ENCODE measurements at places on chromosomes 5 and 9.

- no peak for DNase-seq
Observed at GRCh38 chr5:73735032-73735734, 109.2 kb downstream of the ARHGEF28 start.

DNA sequence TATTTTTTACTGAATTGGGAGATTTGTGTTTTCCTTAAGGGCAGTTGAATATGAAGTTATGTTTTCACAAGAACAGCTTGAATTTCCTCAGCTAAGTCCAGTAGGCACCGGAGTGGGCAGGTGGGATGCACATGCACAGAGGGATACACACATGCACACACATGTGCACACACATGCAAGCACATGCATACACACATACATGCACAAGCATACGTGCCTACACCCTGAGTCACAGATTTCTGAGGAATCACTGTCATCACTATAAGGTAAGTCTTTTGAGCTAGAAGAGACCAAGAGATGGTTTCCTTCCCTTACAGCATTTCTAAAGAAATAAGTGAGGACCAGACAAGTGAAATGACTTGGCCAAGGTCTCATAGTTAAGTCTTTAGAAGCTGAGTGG lies 8.7 kb downstream of the ENTREP1 start:
- no peak for DNase-seq

- DNase-seq: peak; percentile 57
Observed at GRCh38 chr9:93909242-93909616, 45.9 kb downstream of the BARX1 start.

DNA sequence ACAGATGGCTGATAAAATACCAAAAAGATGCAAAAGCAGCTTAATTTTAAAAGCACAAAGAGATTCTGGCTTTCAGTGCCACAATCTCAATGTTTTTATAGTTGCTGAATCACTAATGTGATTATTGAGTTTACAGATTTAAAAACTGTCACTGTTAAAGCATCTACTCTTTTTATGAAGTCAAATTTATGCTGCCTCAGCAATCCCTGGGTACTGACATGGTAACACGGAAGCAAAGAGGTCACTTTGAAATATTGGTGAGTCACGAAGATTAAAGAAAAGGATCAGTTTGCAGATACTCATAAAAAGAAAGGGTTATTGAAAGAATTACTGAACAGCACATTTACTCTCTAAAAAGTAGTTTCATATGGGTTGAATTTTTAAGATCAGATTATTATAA lies 39.7 kb upstream of the HMGCS1 start:
- DNase-seq: no peak

GRCh38 chr5:151255621-151256286 lies 2.8 kb downstream of the GM2A start:
- no peak for DNase-seq

DNA sequence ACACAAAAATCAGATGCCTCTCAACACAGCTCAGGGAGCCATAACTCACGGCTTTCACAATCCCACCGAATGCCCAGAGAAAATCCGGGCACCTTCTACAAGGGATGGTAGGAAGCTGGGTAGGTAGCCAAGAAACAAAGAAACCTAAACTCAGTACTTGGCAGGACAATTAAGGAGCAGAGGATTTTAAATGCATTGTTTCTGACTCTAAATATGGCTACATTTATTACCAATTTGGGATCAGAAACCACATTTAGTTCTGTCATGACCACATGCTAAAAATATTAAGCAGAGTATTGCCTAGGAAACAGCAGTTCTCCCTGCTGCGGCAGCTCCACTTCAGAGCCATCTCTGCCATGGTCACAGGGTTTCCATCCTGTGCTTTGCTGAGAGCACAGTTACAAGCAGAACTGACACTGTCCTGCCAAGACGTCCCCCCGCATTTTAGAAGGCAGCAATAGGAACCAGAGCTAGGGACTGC lies 57.5 kb downstream of the SIL1 start:
- no peak for DNase-seq

DNA sequence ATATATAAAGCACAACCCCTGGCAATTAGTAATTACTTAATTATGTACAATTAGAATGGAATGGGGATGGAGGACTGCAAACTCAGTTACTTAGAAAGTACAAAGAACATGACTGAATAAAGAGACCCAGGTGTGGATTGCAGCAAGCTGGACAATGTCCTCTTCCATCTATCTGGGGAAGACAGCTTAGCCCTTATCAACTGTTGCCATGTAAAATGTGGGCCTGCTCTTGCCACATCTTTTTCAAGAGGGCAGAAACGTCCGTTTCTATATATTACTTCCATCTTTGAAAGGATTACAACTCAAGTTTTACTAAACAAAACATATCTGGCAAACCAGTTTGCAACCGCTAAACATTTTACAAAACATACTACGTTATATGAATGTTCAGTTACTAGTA lies 26.2 kb downstream of the GOLPH3 start:
- DNase-seq: no peak

- no peak for DNase-seq
Observed at GRCh38 chr9:107390778-107391177, 98.8 kb downstream of the KLF4 start.

GRCh38 chr5:158635565-158635964 lies 464.2 kb downstream of the EBF1 start:
- DNase-seq: no peak

DNA sequence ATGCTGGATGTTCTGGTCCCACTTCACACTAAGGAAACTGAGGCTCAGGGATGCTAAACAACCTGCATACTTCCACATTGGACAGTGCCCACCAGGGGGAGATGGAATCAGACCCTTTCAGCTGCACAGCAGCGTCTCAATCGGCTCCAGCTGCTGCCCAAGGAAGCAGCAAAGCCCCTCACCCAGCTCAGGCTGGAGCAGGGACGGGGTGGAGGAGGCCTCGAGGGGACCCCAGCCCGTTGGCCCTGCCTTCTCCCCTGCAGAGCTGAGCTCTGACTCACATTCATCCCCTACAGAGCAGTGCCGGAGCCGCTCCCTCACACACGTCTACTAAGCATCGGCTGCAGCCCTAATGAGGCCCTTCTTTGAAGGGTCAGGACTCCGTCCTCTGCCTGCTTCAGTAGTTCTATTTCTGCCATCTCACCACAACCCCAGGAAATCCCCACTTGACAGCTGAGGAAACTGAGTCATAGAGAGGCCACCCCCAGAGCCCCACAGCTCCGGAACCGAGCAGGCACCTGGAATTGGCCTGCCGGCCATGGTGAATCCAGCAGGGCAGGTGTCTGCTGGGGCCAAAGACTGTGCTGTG lies 21.5 kb upstream of the SUSD3 start:
- no peak for DNase-seq

DNA sequence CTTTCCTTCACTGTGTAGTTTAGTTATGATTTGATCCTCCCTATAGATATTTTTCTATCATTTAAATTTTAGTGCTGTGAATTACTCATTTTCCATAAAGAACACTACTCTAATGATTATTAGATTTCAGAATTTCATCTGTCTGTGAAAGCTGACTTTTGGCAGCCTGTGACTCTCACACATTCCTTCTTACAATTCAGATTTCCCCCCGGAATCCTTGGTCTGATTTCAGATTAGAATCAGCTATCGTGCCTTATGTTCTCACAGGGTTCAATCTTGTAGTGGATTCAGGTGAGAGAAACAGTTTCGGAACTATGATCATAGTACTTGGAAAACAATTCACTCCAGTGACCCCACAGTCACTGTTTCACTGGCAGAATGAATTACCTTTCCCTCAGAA lies 26.2 kb downstream of the ZNF474 start:
- no peak for DNase-seq

GRCh38 chr5:77358255-77359205 lies 133.6 kb downstream of the WDR41 start:
- no peak for DNase-seq

DNA sequence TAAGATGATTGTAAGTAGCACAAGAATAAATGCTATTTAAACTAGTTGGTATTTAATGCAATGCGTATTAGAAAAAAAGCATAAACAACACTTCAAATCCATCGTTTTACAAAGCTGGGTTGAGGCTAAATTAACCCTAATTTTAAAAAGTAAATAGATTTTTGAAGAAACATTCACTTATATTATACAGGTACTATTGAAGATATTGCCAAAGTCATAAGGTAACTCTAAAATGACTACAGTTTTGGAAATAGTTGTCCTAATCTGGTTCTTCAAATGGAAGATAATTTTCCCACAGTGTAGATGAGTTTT lies 20.1 kb downstream of the SLC38A9 start:
- no peak for DNase-seq

DNA sequence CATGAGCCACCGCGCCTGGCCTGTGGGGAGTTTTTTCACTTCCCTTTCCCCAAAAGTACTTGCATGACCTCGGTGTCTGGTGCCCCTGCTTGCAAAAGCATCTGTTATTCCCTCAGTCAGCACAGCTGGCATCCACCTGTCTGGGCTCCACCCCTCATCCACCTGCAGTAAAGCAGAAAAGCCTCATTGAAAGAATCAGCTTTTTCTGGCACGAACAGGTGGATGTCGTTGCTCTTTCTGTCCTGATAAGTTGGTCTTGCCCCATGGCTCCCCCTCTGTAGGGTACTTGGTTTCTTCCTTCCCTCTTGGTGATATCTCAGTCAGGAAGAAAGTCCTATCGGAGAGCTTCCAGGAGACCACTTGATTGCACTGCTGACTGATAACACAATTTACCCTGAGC lies 37.4 kb downstream of the WWC1 start:
- DNase-seq: peak; percentile 52

DNA sequence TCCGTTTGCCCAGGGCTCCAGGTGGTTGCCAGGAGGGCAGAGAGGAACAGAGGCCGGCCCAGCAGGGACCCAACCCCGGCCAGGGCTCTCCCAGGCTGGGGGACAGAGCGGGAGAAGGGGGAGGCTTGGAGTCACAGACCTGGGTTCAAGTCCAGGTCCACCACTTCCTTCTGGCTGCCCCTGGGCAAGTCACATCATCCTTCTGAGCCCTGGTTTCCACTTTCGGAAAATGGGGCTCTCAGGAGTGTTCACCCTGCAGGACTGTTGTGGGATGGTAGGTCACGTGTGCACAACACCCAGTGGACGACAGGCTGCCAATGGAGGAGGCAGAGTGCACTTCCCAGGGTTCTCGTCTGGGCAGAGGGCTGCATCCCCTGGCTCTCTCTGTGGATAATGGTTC lies 245.4 kb downstream of the PBX3 start:
- DNase-seq: no peak

GRCh38 chr5:78268356-78268755 lies 26.1 kb downstream of the AP3B1 start:
- no peak for DNase-seq

- DNase-seq: no peak
Observed at GRCh38 chr5:171149333-171149732, 159.7 kb upstream of the TLX3 start.

- DNase-seq: no peak
Observed at GRCh38 chr5:16932401-16932800, 3.7 kb downstream of the MYO10 start.

- no peak for DNase-seq
Observed at GRCh38 chr9:26551451-26551850, 341.2 kb downstream of the CAAP1 start.

DNA sequence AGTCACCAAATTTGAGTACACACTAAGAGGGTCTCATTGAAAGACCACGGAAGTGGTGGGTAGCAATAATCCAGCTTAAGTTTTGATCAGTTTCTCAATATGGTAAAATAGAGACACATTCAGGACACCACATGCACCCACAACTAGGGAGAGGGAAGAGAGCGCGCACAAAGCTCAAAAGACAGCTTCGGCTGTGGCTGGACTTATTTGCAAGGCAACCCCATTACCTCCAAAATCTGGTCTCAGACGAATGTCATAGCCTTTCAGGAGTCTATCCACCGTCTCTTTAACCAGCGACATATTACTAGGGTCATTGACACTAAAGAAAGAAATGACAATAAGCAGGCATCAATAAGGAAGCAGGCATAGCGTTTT lies 443 bp downstream of the GABRB2 start:
- no peak for DNase-seq

- DNase-seq: peak; percentile 63
Observed at GRCh38 chr9:8816361-8816760, 1016.8 kb upstream of the DMAC1 start.

DNA sequence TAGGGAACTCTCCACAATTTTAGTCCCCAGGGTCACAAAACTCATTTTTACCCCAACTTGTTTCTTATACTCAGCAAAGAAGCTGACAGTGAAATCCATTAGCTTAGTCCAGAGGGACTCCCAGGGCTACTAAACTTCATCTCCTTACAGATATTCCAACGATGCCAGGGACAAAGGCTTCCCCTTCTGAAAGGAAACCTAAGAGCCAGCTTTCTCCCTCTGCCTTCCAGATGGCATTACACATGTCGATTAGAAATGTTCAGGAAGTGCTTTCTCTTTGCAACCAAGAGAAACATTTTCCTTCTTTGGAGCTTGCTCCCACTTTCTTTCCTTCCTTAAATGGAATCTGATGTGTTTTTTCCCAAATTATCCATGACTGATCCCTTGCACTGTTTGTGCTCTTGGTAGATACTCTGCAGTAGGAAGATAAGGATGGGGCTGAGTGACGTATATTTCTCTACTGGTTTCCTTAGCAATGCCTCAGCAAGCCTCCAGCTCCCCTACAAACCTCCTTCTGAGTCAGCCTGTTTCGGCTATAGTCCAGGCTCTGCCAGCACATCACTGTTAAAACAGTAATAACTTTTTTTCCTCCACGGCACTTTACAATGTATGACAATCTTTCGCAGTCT lies 43.0 kb upstream of the HTR4 start:
- DNase-seq: no peak

GRCh38 chr5:32195265-32195664 lies 21.1 kb upstream of the GOLPH3 start:
- DNase-seq: no peak

- no peak for DNase-seq
Observed at GRCh38 chr5:34524123-34524522, 132.0 kb upstream of the RAI14 start.
